Esophagus squamous epithelium (tissue), 5 donors: ENCODE measurements at places on chromosomes 1 and 21.

- no peak for DNase-seq
Measured at GRCh38 chr1:113048064-113048463, 24.9 kb upstream of the LRIG2 start.

GRCh38 chr1:221394011-221394544 is 347.8 kb downstream of the DUSP10 start:
- no peak for DNase-seq

- DNase-seq: no peak
Measured at GRCh38 chr1:27807385-27807784, 23.2 kb upstream of the PPP1R8 start.

- DNase-seq: no peak
Measured at GRCh38 chr21:34020005-34020847, 53.2 kb upstream of the MRPS6 start.

DNA sequence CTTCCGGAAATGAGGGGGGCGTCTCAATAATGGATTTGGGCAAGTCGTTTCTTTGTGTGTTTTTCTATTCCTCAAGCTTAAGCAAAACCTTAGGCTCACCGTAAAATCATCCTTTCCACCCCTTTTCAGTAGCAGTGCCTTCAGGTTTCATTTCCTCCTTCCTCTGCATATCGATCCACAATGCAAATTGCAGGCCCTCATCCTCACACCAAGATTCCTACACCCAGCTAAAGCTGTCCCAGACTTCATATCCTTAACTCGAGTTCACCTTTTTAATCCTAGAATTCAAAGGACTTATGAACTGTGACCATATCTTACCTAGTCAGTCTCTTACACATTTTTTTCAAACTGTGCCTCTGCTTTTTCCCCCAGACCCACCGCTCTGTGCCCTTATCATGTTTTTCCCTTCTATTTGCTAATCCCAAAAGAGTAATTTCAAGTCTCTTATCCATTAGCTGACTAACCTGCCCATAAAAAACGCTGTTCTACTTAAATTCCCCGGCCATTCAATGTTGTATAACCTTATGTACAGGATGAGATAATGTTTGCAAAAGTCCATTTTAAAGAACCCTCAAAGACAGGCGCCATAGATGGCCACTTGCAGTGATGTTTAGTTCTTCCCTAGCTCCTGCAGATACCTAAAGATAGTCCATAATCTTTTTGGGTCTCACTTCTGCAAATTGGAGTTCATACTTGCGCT is 1.5 kb downstream of the AKIRIN1 start:
- DNase-seq: no peak

DNA sequence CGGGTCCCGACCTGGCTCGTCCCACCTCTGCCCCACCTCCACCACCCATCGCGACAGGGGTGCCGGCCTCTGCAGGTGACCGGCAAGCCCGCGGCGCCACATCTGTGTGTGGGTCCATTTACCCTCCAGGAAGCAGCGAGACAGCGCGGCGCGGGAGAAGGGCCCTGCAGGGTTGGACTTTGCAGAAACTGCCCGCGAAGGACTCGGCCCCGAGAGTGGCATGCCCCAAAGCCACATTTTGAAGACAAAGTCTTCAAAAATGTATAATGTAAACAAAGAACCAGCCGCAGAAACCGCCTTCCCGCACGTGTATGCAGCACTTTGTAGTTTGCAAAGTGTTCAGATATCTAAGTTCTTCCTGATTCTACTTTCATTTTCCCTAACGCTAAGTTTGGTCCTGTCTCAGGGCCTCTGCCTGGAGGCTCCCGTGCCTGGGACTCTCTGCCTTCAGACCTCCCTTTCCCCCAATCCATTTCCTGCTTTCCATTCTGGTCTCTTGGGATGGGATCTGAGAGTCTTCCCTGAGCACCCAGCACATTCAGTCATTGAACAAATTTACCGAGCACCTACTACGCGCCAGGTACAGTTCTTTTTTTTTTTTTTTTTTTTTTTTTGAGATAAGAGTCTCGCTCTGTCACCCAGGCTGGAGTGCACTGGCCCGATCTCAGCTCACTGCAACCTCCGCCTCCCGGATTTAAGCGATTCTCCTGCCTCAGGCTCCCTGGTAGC is 524 bp upstream of the TMCO4 start:
- peak; percentile 5 for DNase-seq
